ENCODE measurements at places on chromosomes 16 and 17.

GRCh38 chr17:9146064-9146463 lies 124.8 kb downstream of the NTN1 start:
- no peak for DNase-seq

DNA sequence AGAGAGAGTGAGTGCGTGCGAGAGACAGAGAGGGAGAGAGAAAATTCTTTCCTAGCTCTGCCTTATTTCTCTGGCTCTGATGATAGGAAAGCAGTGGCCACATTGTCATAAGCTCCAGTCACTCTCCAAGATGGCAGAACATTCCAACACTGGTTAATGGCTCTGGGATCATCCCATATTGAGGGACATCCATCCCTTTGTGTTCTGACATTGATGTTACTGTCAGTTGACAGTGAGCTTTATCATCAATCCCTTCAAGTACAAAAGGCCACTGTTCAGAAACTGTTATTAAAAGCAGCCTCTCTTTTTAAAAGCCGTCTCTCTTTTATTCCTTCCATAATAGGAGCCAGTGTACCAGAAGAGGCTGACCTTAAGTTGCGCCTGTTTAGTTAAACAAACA lies 1084.9 kb upstream of the RBFOX1 start:
- no peak for DNase-seq

GRCh38 chr16:85640585-85640984 lies 27.5 kb downstream of the GSE1 start:
- DNase-seq, result no peak

GRCh38 chr17:40695874-40696472 lies 7.6 kb downstream of the KRT24 start:
- DNase-seq, result no peak

All from fibroblast of the conjunctiva (primary cell).